Kidney epithelial cell (primary cell): ENCODE measurements at places on chromosomes 12 and 14.

DNA sequence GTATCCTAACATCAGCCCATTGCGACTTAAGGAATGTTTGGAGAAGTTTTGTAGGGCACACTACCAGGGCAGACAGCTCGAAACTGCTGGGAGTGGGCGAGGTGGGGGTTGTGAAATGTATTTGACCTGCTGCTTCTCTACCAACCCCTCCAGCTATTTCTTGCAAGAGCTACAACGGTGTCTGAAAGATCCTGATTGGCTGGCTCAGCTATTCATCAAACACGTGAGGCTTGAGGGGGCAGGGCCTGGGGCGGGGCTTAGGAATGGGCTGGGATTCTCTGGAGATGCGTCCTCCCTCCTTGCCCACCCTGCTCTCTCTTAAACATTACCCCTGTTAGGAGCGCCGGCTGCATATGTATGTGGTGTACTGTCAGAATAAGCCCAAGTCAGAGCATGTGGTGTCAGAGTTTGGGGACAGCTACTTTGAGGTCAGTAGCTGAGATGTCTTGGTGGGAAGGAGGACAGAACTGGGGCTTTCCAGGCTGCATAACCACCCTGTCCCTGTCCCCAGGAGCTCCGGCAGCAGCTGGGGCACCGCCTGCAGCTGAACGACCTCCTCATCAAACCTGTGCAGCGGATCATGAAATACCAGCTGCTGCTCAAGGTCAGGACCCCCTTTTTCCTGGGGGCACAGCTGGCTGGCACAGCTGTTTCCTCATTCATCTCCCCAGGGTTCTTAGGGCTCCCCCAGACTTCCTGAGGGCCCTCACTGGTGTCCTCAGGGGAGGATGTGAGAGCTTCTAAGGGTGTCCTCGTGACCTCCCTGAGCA, 3.1 kb downstream of the ARHGEF25 start:
- DNase-seq, result no peak

- DNase-seq, result no peak
Observed at GRCh38 chr14:44530475-44530874, 23.4 kb upstream of the FSCB start.

GRCh38 chr14:20179880-20180279, 10.8 kb upstream of the OR11G2 start:
- DNase-seq, result no peak

DNA sequence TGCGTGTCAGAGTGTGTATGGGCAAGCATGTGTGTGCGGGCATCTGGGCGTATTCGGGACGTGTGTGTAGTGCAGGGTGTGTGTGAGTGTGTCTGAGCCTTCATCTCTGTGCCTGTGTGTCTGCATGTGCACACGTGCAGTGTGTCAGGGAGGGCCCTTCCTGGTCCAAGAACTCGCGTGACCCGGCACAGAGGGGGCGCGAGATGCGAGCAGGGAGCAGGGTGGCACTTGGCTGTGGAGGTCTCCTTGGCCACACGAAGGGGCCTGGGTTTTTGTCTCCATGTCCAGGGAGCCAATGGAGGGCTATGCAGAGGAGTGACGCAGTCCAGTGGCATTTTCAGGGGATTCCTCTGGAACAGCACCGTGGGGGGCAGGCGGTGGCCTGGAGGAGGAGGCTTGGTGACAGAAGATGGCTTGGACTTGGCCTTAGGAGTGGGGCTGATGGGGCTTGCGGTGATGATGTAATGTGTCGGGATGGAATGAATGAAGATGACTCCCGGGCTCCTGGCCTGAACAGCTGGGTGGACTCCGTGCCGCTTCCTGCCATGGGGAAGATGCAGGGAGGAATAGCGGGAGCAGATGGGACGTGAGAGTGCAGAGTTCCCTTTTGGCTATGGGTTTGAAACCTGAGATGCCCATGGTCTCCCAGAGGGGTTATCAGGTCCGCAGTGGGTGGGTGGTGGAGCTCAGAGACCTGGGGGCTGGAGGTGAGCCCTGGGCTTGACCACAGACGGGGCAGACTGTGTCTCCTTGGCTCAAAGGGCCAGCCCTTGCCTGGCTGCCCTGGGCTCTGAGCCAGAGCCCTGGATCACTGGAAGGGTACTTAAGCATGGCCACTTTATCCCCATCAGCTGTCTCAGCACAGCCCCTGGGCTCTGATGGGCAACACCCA, 208.3 kb downstream of the PHETA1 start:
- no peak for DNase-seq

GRCh38 chr12:53190108-53190729, 9.5 kb upstream of the CSAD start:
- no peak for DNase-seq

- no peak for DNase-seq
Observed at GRCh38 chr12:96108321-96108720, 72.9 kb upstream of the LTA4H start.

GRCh38 chr14:70683983-70684382, 42.3 kb downstream of the TTC9 start:
- DNase-seq, result no peak

- no peak for DNase-seq
Observed at GRCh38 chr12:54384591-54385041, at the start of gene ZNF385A. ZNF385A (minus strand) TSS chr12:54384733; CDS start chr12:54384514, 219 bp downstream.

GRCh38 chr14:70789361-70789760, 20.0 kb downstream of the MAP3K9 start:
- no peak for DNase-seq

DNA sequence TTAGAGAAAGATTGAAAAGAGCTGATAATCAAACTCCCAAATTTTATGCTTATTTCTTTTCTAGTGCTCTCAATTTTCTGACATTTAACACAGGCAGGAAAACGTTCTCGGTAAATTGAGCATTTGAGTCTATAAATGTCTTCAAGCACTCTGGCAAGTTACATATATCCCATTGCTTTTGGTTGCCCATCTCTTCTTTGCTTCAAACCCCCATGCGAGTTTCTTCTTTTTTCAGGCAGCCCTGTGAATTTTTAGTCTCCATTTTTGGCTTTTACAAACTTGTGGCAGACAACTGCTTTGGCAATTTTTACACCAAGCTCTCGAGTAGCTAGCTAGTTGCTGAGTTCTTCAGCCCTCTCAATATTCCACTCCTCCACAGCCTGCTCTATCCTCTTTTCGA, 8.7 kb upstream of the TMEM63C start:
- no peak for DNase-seq

DNA sequence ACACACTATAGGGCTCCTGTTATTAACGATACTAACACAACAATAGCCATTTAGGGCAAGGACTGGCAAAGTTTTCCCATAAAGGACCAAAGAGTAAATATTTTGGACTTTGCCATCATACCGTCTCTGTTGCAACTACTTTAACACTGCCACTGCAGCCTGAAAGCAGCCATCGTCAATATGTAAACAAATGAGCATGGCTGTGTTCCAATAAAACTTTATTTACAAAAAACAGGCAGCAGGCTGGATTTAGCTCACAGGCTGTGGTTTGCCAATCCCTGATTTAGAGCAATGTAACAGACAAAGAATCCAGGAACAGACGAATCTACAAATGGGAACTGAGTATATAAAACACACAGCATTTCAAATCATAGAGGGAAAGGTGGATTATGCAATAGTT, 84.1 kb downstream of the FRMD6 start:
- no peak for DNase-seq

DNA sequence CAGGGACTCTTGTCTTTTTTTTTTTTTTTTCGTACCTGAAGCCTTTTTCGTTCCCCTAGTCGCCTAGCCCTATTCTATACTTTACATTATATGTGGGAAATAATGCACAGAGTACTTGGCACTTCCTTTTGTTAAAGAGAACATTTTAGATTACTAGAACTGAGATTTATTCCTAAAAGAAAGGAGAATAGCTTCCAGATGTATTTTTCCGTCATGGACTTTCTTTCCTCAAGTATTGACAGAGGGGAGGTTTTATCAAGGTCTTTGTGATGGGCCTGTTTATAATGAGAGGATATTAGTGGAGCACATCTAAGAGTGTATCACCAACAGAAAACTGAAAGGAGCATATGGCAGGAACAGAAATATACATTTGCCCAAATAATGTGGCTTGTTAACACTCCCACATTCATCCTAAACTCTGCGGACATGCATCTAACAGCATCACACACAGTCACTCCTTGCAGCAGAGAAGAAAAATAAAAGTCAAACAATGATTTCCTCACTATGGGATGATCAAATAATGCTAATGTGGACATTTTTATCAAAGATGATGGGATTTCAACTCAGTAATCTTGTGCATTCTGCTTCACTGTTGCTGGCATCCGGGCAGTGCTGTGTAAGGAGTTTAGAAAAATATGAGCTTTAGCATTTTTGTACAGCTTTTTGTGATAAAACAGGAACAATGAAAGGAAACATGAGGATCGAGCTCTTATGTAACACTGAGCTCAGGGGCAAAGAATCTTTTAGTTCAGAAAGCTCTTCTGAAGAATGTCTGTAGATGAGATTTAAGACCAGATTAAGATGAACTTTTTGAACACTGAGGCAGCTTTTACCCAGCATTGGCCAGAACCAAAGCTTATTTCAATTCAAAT, 183.1 kb downstream of the EGLN3 start:
- no peak for DNase-seq

- no peak for DNase-seq
Observed at GRCh38 chr12:3533703-3534386, 42.8 kb downstream of the PRMT8 start.

DNA sequence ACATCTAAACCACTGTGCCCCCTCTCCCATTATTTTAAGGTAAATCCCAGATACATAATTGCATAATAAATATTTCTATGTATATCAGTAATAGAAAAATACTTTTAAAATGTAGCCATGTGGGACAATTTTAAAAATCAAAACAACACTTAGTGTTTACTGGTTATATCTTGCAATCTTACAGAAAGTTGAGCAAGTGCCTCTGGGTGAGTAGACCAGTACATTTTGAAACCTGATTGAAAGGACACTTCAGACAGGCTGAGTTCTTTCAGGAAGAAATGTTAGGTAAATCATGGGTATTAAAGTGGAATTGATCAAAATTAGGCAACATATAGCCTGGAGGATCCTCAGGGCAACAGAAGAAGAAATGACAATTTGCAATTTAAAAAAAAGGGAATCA, 7.2 kb downstream of the SLC38A4 start:
- no peak for DNase-seq

- DNase-seq, result no peak
Observed at GRCh38 chr14:95374239-95374997, 54.7 kb upstream of the CLMN start.

GRCh38 chr12:5232291-5232690, 188.6 kb downstream of the KCNA5 start:
- no peak for DNase-seq

GRCh38 chr14:101109981-101110728, 206.6 kb upstream of the RTL1 start:
- DNase-seq, result no peak

GRCh38 chr14:101464310-101464983, 96.8 kb upstream of the DIO3 start:
- no peak for DNase-seq

GRCh38 chr12:32098112-32098511, 8.5 kb upstream of the BICD1 start:
- no peak for DNase-seq

DNA sequence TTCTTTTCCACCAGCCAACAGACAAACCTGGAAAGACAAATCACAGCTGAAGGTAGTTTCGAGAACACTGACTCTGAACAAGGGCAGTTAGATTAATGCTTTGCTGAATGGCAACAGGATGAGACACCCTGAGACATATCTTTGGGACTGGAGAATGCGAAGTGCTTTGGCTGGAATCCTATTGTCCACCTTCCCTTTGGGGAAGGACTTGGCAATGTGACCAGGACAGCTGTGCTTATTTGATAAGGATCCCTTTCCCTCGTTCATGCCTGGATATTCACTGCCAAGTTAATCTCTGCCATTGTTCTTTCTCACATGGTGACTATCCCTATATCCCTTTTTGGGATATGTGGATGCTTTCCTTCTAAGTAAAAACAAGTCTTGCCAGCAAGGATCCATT, 537.1 kb upstream of the SEL1L start:
- no peak for DNase-seq

DNA sequence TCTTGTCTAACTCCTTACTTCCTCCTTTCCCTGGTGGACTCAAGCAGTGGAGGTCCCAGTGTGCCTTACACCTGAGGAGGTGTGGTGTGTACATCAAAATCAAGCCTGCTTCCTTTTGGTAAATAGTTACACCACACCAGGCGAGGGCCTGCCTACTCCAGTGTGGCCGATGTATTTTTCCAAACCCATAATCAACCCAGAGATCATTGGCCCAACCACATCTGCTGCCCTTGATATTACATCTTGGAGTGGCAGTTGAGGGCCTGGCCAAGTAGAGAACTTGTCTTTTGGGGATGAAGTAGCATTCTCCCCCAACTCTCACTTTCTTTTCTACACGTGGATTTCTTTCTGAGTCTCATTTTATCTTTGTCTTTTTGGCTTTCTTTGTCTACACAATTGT, 187.4 kb downstream of the EFCAB11 start:
- no peak for DNase-seq

- no peak for DNase-seq
Observed at GRCh38 chr14:95138876-95139275, 18.5 kb downstream of the DICER1 start.

- DNase-seq, result peak; percentile 56
Observed at GRCh38 chr12:93121729-93122488, 192.8 kb upstream of the EEA1 start.

GRCh38 chr14:73833530-73834260, 17.9 kb upstream of the PTGR2 start:
- peak; percentile 73 for DNase-seq

- DNase-seq, result no peak
Observed at GRCh38 chr12:66584673-66585072, 94.2 kb downstream of the GRIP1 start.

DNA sequence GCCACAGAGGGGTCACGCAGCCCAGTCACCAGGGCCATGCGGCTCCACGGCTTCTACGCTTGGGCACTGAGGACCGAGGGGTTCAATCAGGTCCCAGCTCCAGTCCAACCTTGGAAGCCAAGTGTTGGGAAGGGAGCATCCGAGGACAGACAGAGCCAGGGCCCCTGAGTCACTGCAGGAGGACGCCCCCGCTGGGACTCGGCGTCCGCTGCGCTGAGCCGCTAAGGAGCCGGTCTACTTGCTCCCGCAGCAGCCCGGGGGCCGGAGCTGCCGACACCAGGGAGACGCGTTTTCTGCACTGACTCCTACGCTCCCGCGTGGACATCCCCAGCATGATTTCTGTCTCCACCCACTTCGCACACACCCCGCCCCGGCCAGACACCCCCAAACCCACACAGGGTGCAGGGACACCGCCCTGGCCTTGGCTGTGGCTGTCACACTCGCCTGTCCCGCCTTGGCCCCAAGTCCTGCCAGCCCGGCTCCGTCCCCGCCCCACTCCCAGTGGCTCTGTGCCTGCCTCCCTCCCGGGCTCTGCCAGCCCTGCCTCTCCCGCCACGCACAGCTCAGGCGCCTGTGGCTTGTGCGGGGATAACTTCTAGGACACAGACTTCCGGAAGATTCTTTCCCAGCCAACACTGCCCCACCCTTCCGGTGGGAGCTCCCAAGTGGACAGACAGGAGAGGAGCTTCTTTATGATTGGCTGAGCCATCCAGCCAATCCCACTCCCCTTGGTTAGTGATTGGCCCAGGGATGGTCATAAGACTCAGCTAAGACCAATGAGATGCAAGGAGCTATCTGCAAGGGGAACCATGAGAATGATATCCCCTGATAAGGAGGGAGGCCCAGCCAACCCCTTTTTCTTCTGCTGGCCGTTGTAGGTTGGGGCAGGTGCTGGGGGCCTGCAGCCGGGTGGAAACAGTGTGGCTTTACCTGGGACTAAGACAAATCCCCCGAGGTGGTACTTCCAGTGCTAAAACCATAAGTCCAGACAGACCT, 118.9 kb upstream of the SFSWAP start:
- DNase-seq, result no peak

- no peak for DNase-seq
Observed at GRCh38 chr12:46187023-46187422, 81.8 kb downstream of the SLC38A1 start.

- no peak for DNase-seq
Observed at GRCh38 chr12:51721282-51721940, 127.1 kb downstream of the FIGNL2 start.

- no peak for DNase-seq
Observed at GRCh38 chr14:104284107-104284592, 145.8 kb downstream of the KIF26A start.
